ENCODE measurements at places on chromosomes 5 and 9. TPM values are rescaled to one million over a fixed set of nuclear protein-coding genes. Genes with fewer than 3 reads are reported as not detected.

The HTR4 gene
- not detected for total RNA-seq

The PCDHGA2 gene
- total RNA-seq, result 0.66 TPM

The OGN gene
- total RNA-seq, result not detected

The NKD2 gene
- total RNA-seq, result 13.3 TPM

The GNA14 gene
- total RNA-seq, result not detected

The LHX3 gene
- 0.09 TPM for total RNA-seq

The CAMK2A gene
- 1.4 TPM for total RNA-seq

The SH3PXD2B gene
- 20.1 TPM for total RNA-seq

The BRINP1 gene
- 0.26 TPM for total RNA-seq

The TUT7 gene
- 9.4 TPM for total RNA-seq

The TMEFF1 gene
- 1.5 TPM for total RNA-seq

The SERF1A gene
- 0.60 TPM for total RNA-seq

The TAF11L9 gene
- total RNA-seq, result not detected

The ELOVL7 gene
- total RNA-seq, result 15.6 TPM

The FAM151B gene
- 2.1 TPM for total RNA-seq

The CAMK4 gene
- not detected for total RNA-seq

The SOX30 gene
- 0.05 TPM for total RNA-seq

The TMEM203 gene
- 45.1 TPM for total RNA-seq

The OXCT1 gene
- total RNA-seq, result 3.4 TPM

The TMEM252 gene
- total RNA-seq, result not detected

The PLEKHG4B gene
- 0.56 TPM for total RNA-seq

The ODF2 gene
- 30.7 TPM for total RNA-seq

The MACROH2A1 gene
- 210 TPM for total RNA-seq

The PRDM9 gene
- not detected for total RNA-seq

The NUDT2 gene
- 22.4 TPM for total RNA-seq

The NUTM2F gene
- total RNA-seq, result not detected

The WDR38 gene
- not detected for total RNA-seq

The NR6A1 gene
- 1.9 TPM for total RNA-seq

The BTNL8 gene
- total RNA-seq, result not detected

The INSL6 gene
- not detected for total RNA-seq

The PCDHA1 gene
- 0.10 TPM for total RNA-seq

The FOXD4L6 gene
- not detected for total RNA-seq

The BTNL3 gene
- total RNA-seq, result not detected

The ARL10 gene
- total RNA-seq, result 1.1 TPM

The CDH9 gene
- not detected for total RNA-seq

The SLC46A2 gene
- total RNA-seq, result not detected

The CCNJL gene
- total RNA-seq, result 11.2 TPM

The NPR2 gene
- 5.9 TPM for total RNA-seq

The SLC6A18 gene
- total RNA-seq, result not detected

The SLCO4C1 gene
- not detected for total RNA-seq

The TAF11L10 gene
- total RNA-seq, result not detected

The DDX4 gene
- total RNA-seq, result not detected

The PDE8B gene
- 1.3 TPM for total RNA-seq

The NMUR2 gene
- total RNA-seq, result 0.06 TPM

The CCDC183 gene
- 0.10 TPM for total RNA-seq

The COMMD10 gene
- 41.5 TPM for total RNA-seq

The NPR3 gene
- 23.2 TPM for total RNA-seq
